ENCODE measurements at places on chromosomes 4 and X. TPM values are rescaled to one million over a fixed set of nuclear protein-coding genes. Genes with fewer than 3 reads are reported as not detected.

FAM9C gene
- not detected for total RNA-seq

- no peak for DNase-seq
Measured at GRCh38 chrX:153725039-153725831, 579 bp downstream of the ABCD1 start.

GRCh38 chrX:39398215-39398962, 597.1 kb downstream of the MID1IP1 start:
- DNase-seq: no peak

DNA sequence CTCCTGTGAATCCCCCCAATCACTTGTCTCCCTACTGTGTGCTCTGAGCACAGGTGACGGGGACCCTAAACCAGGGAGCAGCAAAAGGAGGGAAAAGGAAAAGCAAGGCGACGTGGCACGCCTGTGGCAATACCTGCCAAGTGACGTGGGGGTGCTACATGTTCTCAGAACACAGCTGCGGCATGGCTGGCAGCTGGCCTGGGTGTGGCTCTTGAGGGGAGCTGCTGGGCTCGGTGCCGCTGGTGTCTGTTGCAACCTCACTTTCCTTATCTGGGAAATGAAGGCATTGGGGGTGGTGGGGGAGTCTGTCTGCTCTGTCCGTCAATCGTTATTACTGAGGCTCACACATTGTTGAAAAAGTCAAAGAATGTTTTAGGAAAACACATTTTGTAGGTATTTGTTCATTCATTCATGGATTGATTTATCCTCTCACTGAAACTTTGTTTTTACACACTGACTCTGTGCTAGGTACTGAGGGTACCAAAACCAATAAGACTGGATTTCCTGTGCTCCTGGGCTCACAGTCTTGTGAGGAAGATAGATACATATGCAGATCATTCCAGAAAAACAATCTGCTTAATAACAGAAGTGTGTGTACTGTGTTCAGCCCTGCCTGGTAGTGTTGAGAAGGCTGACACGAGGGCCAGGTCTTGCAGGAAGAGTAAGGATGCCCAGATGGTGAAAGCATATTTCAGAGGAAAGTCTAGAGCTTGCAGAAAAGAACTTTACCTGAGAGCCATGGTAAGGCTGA, 217.6 kb downstream of the PTTG2 start:
- DNase-seq: no peak

DNA sequence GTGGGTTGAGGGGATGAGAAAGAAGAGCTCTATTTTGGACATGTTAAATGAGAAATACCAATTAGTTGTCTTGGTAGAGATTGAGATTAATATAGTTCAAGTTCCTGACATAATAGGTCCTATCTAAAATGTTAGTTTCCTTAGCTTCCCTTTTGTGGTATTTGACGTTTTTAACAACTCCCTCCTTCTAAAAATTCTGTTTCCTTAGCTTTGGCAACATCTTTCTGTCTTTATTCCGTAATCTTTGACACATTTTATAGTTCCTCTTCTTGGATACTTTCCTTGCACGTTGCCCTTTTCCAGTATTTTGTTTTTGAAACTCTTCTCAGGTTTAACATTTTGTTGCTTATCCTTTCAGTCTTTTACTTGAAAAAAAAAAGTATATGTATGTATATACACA, 36.9 kb downstream of the LAMTOR3 start:
- no peak for DNase-seq

POLR2B gene
- total RNA-seq: 55.2 TPM

DNA sequence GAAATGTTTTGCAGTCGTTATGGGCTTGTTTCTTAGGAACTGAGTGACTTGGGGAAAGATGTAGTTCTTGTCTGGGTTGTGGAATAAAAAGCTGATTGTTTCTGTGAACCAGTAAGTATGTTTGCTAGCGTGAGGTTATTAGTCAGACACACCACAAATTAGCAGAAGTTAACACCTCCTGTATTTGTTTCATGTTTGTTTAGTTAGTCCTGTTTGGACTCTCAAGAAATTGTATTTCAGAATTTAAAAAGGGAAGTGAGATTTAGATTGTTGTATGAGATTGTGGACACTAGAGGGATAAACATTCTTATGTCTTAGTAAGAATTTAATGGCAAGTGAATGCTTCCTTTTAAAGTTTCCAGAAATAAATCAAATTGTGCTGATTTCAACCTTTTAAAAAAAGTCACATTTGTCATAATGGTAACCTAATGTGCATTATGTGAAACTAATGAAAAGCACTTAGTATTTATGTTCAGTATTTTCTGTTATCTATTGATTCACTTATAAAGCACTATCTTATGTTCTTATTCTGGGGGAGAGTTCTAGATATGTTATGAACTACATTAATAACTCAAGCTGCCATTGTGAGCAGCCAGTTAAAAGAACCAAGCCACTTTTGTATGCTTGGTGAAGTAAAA, 25.6 kb downstream of the ATP10D start:
- DNase-seq: no peak

DNA sequence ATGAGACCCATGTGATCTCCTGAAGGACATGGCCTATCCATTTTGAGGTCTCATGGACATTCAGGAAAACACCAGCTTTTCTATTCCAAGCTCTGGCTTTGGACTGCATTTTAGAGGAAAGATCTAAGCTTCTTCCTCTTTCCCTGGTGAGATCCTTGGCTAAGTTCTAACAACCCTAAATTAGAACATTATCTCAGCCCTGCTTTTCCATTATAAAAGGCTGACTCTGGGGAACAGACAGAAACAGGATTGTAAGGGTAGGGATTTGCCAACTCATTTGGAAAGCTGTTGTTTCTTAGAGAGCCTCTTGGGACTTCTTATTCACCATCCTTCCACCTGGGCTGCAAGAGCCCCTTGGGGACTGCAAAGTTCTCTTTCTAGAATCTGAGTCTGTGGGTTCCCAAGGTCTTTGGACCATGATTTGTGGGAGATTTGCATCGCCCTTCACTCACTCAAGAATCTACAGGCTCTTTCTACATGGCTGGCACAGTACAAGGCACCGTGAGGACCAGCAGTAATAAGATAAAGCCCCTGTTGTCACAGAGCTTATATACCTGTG, 146.9 kb downstream of the FNIP2 start:
- DNase-seq: no peak

- DNase-seq: no peak
Measured at GRCh38 chr4:108385076-108385475, 216.3 kb upstream of the LEF1 start.

DNA sequence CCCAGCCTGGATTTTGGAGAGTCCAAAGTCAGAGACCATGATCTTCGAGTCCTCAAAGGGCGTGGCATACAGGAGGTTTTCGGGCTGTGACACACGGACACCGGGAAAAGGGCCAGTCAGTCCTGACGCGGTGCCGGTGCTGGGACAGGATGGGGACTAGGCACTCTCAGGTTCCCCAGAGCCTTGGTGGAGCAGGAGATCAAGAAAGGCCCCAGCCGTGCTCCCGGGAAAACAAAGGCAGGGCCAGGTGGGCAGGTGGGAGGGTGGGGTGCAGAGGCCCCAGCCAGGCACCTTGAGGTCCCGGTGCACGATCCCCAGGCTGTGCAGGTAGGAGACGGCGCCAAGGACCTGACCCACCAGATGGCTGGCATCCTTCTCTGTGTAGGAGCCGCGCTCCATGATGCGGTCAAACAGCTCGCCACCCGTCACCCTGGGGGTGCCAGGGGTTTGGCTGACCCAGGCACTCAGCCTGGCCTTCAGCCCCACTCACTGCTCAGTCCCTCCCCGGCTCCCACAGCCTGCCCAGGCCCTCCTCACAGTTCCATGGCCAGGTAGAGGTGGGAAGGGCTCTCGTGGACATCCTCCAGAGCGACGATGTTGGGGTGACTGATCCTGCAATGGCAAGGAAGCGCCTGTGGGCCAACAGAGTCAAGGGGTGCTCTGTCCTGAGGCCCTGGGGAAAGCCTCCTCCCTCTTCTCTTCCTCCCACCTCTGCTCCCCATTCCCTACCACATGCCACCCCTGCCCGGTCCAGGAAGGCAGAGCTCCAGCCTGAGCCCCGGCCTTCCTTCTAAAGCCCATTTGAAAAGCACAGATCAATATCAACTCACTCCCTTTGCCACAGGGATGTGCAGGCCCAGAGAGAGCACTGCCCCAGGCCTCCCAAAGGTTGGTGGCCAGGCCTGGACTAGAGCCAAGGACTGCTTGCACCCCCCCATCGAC, 1.8 kb downstream of the PNCK start:
- DNase-seq: peak; percentile 83

DNA sequence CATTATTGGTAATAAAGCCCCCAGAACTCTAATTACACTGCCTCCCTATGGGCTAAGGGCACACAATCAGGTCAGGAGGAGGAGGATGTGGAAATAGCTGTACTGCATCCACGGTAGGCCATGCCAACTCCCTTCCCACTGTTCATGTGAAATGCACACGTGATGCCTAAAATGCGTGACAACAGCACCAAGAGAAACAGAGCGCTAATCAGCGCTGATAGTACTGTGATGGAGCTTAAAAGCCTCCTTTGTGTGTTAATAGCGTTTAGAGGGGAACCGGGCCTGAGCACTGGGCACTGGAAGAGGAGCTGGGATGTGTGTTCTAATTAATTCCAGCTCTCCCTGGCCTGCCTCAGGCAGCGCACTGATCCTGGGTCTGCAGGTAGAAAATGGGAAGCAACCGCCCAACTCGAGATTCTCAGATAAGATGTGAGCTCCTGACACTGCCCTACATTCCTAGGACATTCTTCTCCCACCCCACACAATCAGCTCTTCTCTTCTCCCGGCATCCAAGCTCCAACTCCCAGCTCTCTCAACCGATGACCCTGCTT, 12.9 kb downstream of the DCTD start:
- no peak for DNase-seq

DNA sequence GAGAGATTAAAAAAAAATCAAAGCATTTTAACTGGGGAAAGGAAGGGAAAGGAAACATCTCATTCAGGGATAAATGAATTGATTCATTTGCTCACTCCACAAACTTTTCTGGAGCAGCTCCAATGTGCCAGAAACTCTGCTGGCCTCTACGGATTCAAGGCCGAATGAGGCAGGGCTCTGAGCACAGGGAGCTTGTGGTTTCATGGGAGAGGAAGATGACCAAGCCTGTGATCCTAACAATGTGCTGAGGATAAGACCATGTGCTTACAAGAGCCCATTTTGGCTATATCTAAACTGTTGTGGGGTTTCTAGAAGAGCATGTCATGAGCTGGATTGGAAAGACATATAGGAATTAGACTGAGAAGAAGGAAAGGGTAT, 137.5 kb downstream of the ZNF674 start:
- no peak for DNase-seq

SPIN2A gene
- total RNA-seq: 2.3 TPM

DNA sequence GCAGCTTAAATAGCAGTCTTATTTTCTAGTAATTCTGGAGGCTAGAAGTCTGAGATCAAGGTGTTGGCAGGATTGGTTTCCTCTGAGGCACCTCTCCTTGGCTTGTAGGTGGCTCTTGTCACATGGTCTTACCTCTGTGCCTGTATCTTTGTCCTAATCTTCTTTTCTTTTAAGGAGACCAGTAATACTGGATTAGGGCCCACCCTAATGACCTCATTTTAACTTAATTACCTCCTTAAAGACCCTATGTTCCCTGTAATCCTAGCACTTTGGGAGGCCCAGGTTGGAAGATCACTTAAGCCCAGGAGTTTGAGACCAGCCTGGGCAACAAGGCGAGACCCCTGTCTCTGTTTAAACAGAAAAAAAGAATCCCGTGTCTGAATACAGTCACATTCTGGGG, 38.9 kb downstream of the ARHGAP10 start:
- no peak for DNase-seq

GRCh38 chr4:5678977-5679376, 29.4 kb downstream of the EVC2 start:
- no peak for DNase-seq

GRCh38 chrX:64437218-64437617, 42.0 kb upstream of the MTMR8 start:
- DNase-seq: no peak

DNA sequence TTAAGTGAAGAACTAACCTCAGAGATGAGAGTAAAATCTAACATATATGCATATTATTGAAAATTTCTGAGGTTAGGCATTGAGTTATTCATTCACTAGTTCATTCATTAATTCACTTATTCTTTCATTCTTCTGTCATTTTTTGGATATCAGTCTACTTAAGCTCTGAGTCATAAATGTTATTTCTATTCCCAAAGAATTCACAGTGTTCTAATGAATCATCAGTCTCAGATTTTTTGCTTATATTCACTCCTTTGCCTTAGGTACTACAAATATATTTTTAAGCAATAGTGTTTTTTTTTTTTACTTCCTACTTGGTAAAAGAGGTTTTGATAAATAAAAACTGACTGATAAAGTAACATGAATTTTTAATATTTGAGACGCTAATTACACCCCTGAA, 95.2 kb upstream of the DKK2 start:
- no peak for DNase-seq

GRCh38 chrX:43655151-43656004, 721 bp upstream of the MAOA start:
- peak; percentile 74 for DNase-seq

SPARCL1 gene
- total RNA-seq: 26.9 TPM

FSTL5 gene
- not detected for total RNA-seq

PPARGC1A gene
- total RNA-seq: 2.2 TPM

GABRE gene
- total RNA-seq: 1.0 TPM

DNA sequence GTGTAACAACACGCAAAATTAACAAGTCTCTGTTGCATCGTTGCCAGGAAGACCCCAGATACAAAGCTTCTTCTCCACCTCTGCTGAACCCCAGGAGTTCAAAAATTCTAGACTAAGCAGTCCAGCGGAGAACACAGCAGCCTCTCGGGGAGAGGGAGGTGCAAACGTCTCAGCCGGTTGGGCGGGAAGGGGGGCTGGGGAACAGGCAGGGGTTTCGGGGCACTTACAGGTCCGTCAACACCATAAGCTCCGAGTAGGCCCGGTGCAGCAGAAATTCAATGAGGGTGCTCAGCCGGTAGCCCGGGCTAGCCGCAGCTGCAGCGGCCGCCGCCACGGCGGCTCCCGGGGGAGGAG, 394 bp downstream of the MED14 start:
- no peak for DNase-seq

TMEM271 gene
- total RNA-seq: not detected

- no peak for DNase-seq
Measured at GRCh38 chr4:103100691-103101090, 1.1 kb upstream of the BDH2 start.

- DNase-seq: no peak
Measured at GRCh38 chr4:8867624-8868320, 3.9 kb downstream of the HMX1 start.

DNA sequence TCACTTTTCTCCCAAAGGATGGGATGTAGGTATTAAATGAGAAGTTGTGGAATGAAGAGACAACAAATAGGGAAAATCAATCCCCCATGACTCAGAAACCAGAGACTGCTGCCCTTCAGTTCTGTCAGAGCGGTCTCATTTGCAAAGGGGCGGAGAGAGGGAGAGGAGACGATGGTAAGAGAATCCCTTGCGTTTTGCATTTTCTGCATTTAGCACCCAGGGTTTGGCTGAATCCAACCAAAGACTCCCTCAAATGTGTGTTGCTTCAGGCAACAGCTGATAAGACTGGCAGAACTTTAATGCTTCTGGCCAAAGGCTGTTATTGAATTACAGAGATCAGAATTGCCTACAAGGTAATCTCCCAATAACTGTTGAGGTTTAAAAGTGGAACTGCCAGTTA, 230.2 kb downstream of the EVC2 start:
- DNase-seq: no peak
